ENCODE measurements at places on chromosomes 11 and 22. TPM values are rescaled to one million over a fixed set of nuclear protein-coding genes. Genes with fewer than 3 reads are reported as not detected.

GRCh38 chr11:60919320-60919719 lies 4.9 kb upstream of the TMEM132A start:
- peaks cover 15% of the 10 kb centered on the region for H3K36me3 ChIP-seq
- no peak overlapping the region for H3K4me3 ChIP-seq
- DNase-seq, result no peak
- H3K27me3 ChIP-seq, result no peaks in the 10 kb centered on the region
- H3K27ac ChIP-seq, result no peak overlapping the region
- H3K4me1 ChIP-seq, result peaks cover 23% of the 10 kb centered on the region

- no peak overlapping the region for H3K27ac ChIP-seq
- H3K4me1 ChIP-seq, result no peaks in the 10 kb centered on the region
- no peak overlapping the region for H3K4me3 ChIP-seq
- H3K27me3 ChIP-seq, result peaks cover 2% of the 10 kb centered on the region
Measured at GRCh38 chr11:47375020-47375419, 3.3 kb downstream of the SPI1 start.

ASPHD2 gene
- 0.71 TPM for total RNA-seq

- no peaks in the 10 kb centered on the region for H3K36me3 ChIP-seq
- no peak overlapping the region for H3K4me3 ChIP-seq
- H3K27ac ChIP-seq, result no peak overlapping the region
Measured at GRCh38 chr11:70105369-70105754, 27.2 kb downstream of the ANO1 start.

DNA sequence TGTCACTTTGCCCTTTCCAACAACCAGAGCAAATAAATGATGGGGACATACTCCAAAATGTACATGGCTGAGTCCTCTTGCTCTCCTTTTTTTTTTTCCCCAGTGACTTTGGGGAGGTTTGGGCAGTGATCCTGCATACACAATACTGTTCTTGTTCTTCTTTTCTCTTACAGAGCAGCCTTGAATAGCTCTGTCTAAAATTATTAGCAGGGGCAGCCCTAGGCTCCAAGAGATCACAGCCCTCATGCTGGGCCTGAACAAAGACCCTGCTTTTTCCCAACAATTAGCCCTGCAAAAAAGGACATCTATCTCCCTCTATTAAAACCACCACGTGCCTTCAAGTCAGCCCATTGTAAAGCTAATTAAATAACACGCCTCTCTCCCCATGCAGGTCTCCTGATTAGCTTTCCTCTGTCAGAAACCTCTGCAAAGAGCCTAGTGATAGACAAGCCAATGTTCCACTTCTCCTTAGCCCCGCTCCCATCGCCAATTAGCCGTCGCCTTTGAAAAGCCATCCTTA lies 54.7 kb downstream of the ETS1 start:
- H3K4me3 ChIP-seq, result no peak overlapping the region
- H3K27me3 ChIP-seq, result no peaks in the 10 kb centered on the region
- DNase-seq, result no peak
- H3K4me1 ChIP-seq, result peaks cover 9% of the 10 kb centered on the region
- H3K27ac ChIP-seq, result no peak overlapping the region
- H3K36me3 ChIP-seq, result no peaks in the 10 kb centered on the region

VEGFB gene
- 88.8 TPM for total RNA-seq

DNA sequence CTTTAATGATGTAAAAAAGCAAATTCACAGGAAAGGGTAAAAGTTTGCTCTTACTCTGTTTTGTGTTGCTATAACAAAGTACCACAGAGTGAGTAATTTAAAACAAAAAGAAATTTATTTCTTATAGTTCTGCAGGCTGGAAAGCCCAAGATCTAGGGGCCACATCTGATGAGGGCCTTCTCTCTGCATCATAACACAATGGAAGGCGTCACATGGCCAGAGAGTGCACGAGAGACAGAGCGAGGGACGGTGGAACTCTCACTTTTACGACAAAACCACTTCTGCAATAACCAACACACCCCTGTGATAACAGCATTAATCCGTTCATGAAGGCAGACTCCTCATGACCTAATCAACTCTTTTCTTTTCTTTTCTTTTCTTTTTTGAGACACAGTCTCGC lies 31.1 kb downstream of the CD6 start:
- H3K27me3 ChIP-seq, result peaks cover 14% of the 10 kb centered on the region
- no peak overlapping the region for H3K4me3 ChIP-seq
- no peak overlapping the region for H3K27ac ChIP-seq
- no peaks in the 10 kb centered on the region for H3K4me1 ChIP-seq
- no peak for DNase-seq

DNA sequence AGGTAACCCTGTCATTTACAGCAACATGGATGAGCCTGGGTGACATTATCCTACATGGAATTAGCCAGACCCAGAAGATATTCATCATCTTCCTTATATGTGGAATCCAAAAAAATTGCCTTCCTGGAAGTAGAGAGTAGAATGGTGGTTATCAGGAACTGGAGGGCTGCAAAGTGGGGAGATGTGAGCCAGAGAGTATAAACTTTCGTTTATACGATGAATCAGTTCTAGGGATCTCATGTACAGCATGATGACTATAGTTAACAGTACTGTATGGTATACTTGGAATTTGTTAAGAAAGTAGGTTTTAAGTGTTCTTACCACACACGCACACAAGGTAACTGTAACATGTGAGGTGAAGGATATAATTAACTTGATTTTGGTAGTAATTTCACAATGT lies 79.1 kb downstream of the TBC1D22A start:
- H3K4me3 ChIP-seq, result no peak overlapping the region
- DNase-seq, result no peak
- H3K36me3 ChIP-seq, result peaks cover 6% of the 10 kb centered on the region
- H3K4me1 ChIP-seq, result no peaks in the 10 kb centered on the region
- no peaks in the 10 kb centered on the region for H3K27me3 ChIP-seq

DNA sequence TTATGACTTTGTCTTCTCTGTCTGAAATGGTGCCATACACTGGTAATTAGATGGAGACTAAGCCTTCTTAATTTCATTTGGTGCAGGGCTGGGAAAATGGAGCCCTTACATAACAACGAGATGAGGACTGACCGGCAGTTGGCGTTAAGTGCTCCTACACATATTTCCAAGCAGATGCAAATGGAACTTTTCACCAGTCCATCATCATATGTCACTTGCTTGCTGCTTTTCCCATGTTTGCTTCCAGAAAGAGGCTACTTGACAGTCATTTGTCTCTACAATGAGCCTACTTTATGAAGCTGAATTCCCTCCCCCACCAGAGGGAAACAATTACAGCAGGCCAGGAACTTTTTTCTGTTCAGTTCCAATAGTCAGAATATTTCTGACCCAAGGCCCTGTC lies 32.6 kb downstream of the SVIP start:
- DNase-seq, result no peak
- H3K27ac ChIP-seq, result no peak overlapping the region
- H3K36me3 ChIP-seq, result no peaks in the 10 kb centered on the region
- peaks cover 27% of the 10 kb centered on the region for H3K4me1 ChIP-seq

IGSF9B gene
- total RNA-seq, result 10.2 TPM

DNA sequence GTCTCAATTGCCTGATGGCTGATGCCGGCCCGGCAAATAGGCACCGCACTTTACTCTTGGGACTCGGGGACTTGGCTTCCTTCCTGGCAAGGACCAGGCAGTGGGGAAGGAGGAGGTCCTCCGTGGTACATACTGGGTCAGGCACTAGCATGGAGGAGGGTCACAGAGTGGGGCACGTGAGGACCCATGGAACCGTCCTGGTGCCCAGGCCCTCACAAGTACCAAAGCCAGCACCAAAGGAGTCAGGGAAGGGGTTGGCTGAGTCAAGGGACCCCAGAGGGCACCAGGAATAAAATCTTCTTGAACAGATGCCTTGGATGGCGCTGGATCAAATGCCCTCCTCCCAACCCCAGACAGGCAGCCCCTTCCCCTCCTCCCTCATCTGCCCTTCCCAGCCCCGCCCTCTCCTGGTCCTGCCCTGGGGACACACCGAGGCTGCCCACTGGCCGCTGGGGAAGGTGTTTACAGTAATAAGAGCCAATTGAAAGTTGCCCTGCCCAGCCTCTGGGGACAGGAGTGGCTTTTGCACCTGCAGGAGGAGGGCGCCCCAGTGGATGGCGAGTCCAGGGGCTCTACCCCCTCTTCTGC lies 5.6 kb upstream of the CARNS1 start:
- H3K27ac ChIP-seq, result no peak overlapping the region
- peaks cover 4% of the 10 kb centered on the region for H3K36me3 ChIP-seq
- DNase-seq, result peak; percentile 43

CCDC88B gene
- total RNA-seq, result 7.6 TPM

CELSR1 gene
- 40.8 TPM for total RNA-seq

DNA sequence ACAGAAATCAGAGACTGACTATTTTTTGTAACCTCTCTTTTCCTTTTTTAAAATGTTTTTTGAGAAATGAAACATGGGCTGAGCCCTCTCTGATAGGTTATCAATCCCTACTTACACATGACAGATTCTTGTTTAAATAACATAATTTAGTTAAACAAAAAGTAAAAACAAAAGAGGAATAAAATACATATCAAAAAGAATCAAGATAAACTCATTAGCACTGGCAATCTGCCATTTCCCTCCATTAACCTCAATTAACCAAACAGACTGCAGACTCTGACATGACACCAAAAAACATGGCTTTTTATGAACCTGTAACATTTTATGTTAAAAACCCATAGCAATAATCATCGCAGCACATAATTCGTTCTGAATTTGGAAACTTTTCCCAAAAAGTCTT lies 284.4 kb upstream of the MTNR1B start:
- H3K27ac ChIP-seq, result no peak overlapping the region
- H3K4me1 ChIP-seq, result no peaks in the 10 kb centered on the region
- no peak for DNase-seq
- no peak overlapping the region for H3K4me3 ChIP-seq
